Osteocyte (in vitro differentiated cells): ENCODE measurements at places on chromosomes 1 and 21. TPM values are rescaled to one million over a fixed set of nuclear protein-coding genes. Genes with fewer than 3 reads are reported as not detected.

DNA sequence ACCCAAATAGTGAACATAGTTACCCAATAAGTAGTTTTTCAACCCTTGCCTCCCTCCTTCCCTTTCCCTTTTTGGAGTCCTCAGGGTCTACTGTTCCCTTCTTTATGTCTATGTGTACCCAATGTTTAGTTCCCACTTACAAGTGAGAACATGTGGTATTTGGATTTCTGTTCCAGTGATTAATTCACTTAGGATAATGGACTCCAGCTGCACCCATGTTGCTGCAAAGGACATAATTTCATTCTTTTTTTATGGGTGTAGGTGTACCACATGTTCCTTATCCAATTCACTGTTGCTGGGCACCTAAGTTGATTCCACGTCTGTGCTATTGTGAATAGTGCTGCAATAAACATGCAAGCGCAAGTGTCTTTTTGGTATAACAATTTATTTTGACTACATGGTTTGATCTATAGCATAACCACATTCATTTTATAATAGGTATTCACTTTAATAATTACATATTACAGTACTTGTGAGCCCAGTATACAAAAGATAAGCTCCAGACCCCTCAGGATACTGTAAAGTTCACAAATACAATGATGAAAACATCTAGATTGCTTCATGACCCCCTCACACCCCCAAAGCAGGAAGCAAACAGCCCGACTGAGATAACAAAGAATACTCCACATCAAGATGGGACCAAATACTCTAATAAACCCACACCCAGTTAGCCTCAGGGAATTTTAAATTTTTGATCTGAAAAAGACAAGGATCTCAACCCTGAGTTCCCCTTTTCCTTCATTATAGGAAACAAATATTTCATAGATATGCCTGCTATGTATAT lies 45.3 kb downstream of the PUM1 start:
- H3K4me1 ChIP-seq, result peaks cover 48% of the 10 kb centered on the region
- H3K27me3 ChIP-seq, result no peaks in the 10 kb centered on the region
- no peak overlapping the region for H3K27ac ChIP-seq
- DNase-seq, result no peak
- H3K36me3 ChIP-seq, result peaks cover 9% of the 10 kb centered on the region
- no peak overlapping the region for H3K4me3 ChIP-seq

DNA sequence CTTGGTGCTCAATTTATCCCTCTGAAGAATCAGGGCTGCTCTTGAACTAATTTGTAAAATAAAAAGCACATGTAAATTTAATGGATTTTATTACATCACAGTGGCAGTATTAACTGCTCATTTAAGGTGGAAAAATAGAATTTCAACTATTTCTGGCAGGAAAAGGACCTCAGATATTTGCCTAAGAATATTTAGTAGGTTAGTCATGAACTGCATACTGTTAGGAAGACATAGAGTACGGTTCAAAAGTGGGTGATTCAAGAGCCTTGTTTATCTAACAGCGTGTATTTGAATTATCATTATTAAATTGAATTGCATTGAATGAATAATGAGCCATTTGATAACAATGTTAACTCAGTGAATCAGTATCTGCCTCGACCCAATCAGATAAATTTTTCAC lies 248.8 kb upstream of the PBX1 start:
- DNase-seq, result no peak
- H3K27ac ChIP-seq, result no peak overlapping the region
- H3K36me3 ChIP-seq, result no peaks in the 10 kb centered on the region
- peaks cover 4% of the 10 kb centered on the region for H3K27me3 ChIP-seq
- no peaks in the 10 kb centered on the region for H3K4me1 ChIP-seq
- no peak overlapping the region for H3K4me3 ChIP-seq

- peaks cover 36% of the 10 kb centered on the region for H3K4me1 ChIP-seq
- peaks cover 13% of the 10 kb centered on the region for H3K36me3 ChIP-seq
- H3K27ac ChIP-seq, result peak overlapping the region; percentile 90
- no peaks in the 10 kb centered on the region for H3K27me3 ChIP-seq
- peak overlapping the region; percentile 89 for H3K4me3 ChIP-seq
These were observed 2.2 kb downstream of the JUN start for GRCh38 chr1:58781541-58782177.

- DNase-seq, result no peak
- no peaks in the 10 kb centered on the region for H3K27me3 ChIP-seq
- H3K4me3 ChIP-seq, result no peak overlapping the region
- no peaks in the 10 kb centered on the region for H3K36me3 ChIP-seq
- H3K4me1 ChIP-seq, result peaks cover 76% of the 10 kb centered on the region
These were observed 316.3 kb downstream of the TGFB2 start for GRCh38 chr1:218661411-218661810.

DNA sequence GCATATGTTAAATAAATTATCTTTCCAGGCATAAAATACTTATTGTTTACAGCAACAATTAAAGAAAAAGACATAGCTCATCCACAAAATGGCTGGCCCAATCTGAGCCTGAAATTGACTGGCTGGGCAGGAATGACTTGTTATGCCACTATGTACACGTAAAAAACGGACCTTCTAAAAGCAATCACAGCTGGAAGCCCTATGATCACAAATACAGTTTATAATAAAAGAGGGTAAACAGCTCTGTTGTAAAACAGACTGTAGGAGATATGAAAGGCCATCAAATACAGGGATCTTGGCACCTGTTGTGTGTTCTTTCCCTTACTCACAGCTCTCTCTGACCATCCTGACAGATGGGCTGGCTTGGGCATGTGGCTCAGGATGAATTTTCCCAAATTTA lies 70.5 kb upstream of the DMRTA2 start:
- no peak for DNase-seq
- H3K4me3 ChIP-seq, result no peak overlapping the region
- no peak overlapping the region for H3K27ac ChIP-seq
- no peaks in the 10 kb centered on the region for H3K27me3 ChIP-seq
- no peaks in the 10 kb centered on the region for H3K4me1 ChIP-seq
- peaks cover 42% of the 10 kb centered on the region for H3K36me3 ChIP-seq

DNA sequence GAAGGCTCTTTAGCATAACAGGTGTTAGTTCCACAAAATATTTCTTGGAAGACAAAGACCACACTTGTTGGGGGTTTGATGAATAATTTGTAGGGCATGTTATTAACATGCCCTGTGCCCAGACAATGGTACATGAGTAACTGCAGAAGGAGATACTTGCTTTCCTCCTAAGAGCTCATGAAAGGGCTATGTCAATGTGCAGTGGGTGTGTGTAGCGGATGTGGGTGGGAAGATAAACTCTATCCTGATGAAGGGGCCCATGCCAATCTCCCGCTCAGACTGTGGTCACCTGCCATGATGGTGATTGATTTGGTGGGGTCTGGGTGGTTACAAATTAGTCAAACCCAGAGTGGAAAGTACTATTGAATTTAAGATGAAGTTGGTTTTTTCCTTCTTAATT lies 69.8 kb upstream of the DNAH14 start:
- H3K4me3 ChIP-seq, result no peak overlapping the region
- DNase-seq, result no peak
- no peaks in the 10 kb centered on the region for H3K4me1 ChIP-seq
- no peaks in the 10 kb centered on the region for H3K36me3 ChIP-seq
- peaks cover 10% of the 10 kb centered on the region for H3K27me3 ChIP-seq

The LHX8 gene
- not detected in 2 replicates for total RNA-seq

DNA sequence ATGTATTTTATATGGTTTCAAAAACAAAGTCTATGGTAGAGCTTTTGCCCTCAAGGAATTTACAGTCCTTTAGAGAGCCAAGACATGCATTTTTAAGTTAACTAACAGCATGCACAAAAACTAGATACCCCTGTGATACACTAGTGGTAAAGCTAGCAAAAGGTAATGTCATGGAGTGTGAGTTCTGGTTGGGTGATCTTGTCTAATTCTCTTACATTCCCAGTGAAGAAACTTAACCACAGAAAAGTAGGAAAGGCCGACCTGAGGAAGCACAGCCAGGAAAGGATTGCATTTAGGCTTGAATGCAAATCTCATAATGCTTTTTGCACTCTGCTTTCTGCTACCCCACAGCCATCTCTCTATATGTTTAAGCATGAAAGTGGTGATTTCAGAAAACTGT lies 202.2 kb downstream of the ROR1 start:
- peak overlapping the region; percentile 5 for H3K27ac ChIP-seq
- H3K4me3 ChIP-seq, result no peak overlapping the region
- no peak for DNase-seq
- peaks cover 4% of the 10 kb centered on the region for H3K36me3 ChIP-seq

GRCh38 chr1:197841883-197842553 lies 60.4 kb upstream of the C1orf53 start:
- H3K4me1 ChIP-seq, result peaks cover 11% of the 10 kb centered on the region
- no peak overlapping the region for H3K4me3 ChIP-seq
- no peak for DNase-seq
- no peak overlapping the region for H3K27ac ChIP-seq
- H3K36me3 ChIP-seq, result no peaks in the 10 kb centered on the region

DNA sequence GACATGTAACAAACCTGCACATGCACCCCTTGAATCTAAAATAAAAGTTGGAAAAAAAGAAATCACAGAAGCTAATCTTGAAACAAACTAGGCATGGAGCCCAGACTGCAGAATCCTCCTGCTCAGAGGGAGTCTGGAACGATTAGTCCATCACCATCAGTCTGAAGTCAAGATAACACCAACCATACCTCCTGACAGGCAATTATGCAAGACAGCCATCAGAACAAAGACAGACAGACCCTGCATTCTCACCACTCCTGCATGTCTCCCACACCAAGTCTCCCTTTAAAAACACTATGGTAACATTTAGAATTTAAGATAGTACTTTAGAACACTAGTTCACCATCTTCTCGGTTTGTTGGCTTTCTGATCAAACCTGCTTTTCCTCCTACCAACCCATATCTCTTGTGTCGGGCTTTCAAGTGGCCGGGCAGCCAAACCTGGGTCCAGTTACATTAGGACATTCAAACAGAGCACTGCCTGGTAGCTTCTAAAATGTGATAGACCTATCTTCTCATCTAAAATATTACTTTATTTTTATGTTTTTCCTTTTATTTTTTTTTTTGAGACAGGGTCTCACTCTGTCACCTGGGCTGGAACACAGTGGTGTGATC lies 10.1 kb downstream of the YARS1 start:
- peak overlapping the region; percentile 5 for H3K27ac ChIP-seq
- DNase-seq, result no peak
- peaks cover 32% of the 10 kb centered on the region for H3K4me1 ChIP-seq
- H3K27me3 ChIP-seq, result no peaks in the 10 kb centered on the region

GRCh38 chr1:204673909-204674649 lies 11.5 kb downstream of the LRRN2 start:
- no peaks in the 10 kb centered on the region for H3K4me1 ChIP-seq
- no peak overlapping the region for H3K27ac ChIP-seq
- H3K4me3 ChIP-seq, result no peak overlapping the region
- DNase-seq, result no peak
